ENCODE measurements at places on chromosomes 7 and 10. TPM values are rescaled to one million over a fixed set of nuclear protein-coding genes. Genes with fewer than 3 reads are reported as not detected.

CFAP69 gene
- 0.25 TPM for total RNA-seq

GRCh38 chr10:93397020-93397419 lies 85.1 kb downstream of the MYOF start:
- H3K36me3 ChIP-seq = peaks cover 29% of the 10 kb centered on the region
- no peak overlapping the region for H3K27ac ChIP-seq

GPER1 gene
- not detected for total RNA-seq

- H3K27me3 ChIP-seq = no peaks in the 10 kb centered on the region
- peaks cover 30% of the 10 kb centered on the region for H3K4me1 ChIP-seq
- no peak for DNase-seq
- H3K36me3 ChIP-seq = peaks cover 36% of the 10 kb centered on the region
- peak overlapping the region; percentile 97 for H3K4me3 ChIP-seq
- H3K27ac ChIP-seq = peak overlapping the region; percentile 99
Observed at GRCh38 chr7:64795176-64795575, 948 bp downstream of the ZNF138 start.

DNA sequence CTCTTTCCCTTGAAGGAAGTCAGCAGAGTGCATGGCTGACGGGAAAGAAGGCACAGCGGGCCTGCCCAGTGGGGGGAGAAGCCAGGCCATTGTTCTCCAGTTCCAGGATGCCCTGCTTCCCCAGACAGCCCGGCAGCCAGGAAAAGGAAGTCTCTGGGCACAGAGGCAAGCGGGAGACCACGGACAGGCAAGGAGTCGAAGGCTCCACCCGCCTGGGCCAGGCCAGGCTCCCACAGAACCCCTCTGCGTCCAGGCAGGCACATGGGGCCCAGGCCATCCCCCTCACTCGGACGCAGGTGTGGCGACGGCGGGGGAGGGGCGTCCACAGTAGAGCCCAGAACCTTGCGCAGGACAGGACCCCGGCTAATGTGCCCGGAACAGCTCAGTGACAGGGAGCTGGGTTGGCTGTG lies 8.7 kb downstream of the GPR146 start:
- H3K4me1 ChIP-seq = peaks cover 52% of the 10 kb centered on the region
- no peaks in the 10 kb centered on the region for H3K27me3 ChIP-seq
- H3K27ac ChIP-seq = no peak overlapping the region
- DNase-seq = no peak

All from activated CD4-positive, alpha-beta T cell treated with anti-CD3 and anti-CD28 coated beads for 36 hours (primary cell).